ENCODE measurements at places on chromosomes 4 and X.

DNA sequence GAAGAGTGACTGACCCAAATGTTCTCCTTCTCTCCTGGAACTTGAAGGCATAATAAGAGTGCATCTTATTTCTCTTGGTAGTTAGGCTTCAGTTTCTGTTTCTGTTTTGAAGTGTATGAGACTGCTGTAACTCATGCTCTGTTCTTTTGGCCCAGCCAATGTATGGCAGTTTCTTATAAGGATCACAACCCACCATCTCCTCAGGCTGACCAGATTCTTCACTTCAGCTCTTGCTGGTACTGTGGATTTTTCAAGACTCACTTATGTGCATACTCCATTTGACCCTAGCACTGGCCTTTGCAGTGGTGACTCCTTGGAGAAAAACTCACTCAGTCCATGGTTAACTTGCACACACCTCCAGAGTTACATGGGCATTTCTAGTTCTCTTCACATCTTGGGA, 9.6 kb upstream of the YTHDC1 start:
- DNase-seq, result no peak

- no peak for DNase-seq
Observed at GRCh38 chr4:44912980-44913379, 186.6 kb upstream of the GNPDA2 start.

- peak; percentile 66 for DNase-seq
Observed at GRCh38 chr4:153468587-153468986, 2.4 kb downstream of the TMEM131L start.

DNA sequence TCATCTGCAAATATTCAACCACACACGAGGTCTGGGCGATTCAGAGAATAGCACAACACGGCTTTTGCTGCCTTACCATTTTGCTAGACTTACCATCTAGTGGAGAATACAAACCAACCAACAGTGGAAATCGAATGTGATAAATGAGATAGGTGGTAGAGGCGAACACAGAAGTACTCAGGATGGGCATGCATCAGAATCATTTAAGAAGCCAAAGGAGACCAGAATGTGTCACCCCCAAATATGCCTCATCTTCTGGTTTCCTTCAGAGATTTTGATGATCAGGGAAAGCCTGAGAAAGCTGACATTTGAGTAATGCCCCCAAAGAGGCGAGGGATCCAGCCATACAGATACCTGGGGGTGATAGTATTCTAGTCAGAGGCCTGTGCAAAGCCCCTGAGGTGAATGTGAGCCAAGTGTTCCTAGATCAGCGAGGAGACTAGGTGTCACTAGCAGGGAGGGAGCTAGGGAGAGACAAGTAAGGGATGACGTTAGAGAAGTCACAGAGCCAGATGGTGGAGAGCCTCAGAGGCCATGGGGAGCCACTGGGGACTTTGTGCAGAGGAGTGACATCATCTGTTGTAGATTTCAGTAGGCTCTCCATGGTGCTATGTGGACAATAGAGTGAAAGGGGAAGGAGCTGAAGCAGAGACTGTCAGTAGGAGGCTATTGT, 1.7 kb downstream of the MTMR1 start:
- peak; percentile 47 for DNase-seq

GRCh38 chr4:159079074-159079473, 23.8 kb upstream of the RAPGEF2 start:
- no peak for DNase-seq

- no peak for DNase-seq
Observed at GRCh38 chr4:16508968-16509367, 282.7 kb upstream of the TAPT1 start.

DNA sequence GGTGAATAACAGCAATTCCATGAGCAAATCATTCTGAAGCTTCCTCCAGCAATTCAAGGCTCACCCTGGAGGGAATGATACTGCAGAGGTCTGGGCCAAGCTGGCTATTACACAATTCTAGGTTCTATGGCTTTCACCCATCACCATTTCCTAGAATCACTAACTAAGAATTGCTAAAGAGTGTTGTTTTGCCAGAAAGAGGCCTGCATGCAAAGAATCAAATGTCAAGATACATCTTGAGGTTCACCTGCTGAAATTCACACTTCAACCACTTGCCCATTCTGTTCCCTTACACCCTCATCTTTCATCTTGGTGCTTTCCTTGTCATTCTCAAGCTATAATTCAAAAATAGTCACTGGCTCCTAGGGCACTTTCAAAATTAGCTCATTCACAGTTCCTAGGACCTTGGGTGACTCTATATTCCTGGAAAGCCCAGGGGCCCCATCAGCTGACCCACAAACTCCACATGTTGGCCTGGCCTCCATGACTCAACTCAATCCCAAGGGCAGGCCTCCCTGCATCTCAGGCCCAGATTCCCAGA, 7.0 kb downstream of the APBB2 start:
- no peak for DNase-seq

DNA sequence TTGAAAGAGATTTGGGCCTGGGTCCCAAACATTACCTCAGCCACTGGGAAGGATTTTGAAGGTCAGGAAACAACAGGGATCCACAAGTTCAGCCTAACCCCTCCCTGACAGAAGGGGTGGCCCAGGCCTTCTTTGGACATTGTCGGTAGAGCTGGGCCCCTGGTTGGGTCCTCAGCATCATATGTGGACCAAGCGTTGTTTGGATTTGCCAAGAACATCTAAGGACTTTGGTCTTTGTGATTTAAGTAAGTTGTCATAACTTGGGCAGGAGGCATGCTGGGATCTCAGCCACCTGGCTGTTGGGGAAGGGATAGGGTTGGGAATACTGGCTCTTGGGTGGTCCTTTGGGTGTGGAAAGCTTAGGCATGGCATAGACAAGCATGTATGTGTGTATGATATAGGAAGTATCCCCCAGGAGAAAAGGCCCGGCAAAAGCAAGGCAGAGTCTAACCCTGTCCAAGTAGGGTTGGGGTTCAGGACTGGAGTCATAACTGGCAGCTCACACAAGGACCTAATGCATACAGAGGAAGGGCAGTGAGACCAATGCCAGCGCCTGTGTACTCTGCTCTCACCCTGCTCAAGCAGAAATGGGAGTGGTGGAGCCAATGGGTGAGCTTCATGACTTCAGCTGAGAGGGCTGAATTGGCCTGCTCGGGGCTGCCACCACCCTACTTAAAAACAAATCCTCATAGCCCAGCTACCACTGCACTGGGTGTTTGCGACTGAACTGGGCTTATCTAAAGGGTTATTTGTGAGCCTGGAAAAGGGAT, 102.8 kb downstream of the RTL5 start:
- DNase-seq, result no peak

- no peak for DNase-seq
Observed at GRCh38 chr4:137206781-137207180, 325.5 kb downstream of the PCDH18 start.

- no peak for DNase-seq
Observed at GRCh38 chrX:39750256-39750790, 347.4 kb downstream of the BCOR start.

GRCh38 chr4:17112292-17112659, 213.8 kb upstream of the LDB2 start:
- no peak for DNase-seq

DNA sequence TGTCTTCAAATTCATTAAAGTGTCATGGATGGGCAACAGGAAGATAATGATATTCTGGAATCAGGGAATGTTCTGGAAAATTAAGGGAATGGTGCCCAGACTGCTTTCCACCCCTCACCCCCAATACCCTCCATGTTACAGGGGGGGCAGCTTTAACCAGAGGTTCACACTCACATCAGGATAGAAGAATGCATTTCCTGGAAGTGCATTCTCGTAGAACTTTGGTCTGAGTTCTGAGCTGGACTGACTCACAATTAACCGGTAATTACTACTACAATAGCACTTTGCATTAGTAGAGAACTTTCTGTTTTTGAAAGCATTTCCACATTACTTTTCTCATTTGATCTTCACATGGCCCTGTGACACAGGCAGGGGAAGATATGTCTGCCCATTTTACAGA, 52.5 kb upstream of the SHISA3 start:
- DNase-seq, result no peak

DNA sequence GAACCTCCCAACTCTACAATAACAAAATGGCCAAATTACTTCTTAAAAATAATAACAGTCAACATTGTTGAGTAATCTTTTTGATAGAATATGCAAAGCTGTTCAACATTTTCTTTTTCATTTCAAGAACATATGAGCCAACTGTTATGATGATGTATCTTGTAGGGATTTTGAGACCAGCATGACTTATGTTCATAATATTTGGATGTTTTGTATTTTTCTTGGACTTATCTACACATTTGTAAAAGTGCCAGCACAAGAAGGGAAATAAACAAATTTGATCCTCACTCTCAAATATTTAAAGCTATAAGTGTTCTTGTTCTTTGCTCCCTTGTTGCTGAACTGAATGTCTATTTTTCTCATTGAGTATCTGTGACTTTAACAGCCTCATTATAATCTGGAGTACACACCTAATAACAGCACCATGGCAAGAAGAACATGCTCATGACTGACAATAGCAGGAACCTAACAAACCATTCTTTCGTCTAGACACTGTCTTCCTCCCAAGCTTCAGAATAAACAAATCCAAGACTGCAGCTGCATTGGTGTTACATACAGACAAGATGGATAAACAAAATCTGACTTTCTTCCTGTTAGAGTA, 1049.7 kb downstream of the FAT4 start:
- no peak for DNase-seq

- no peak for DNase-seq
Observed at GRCh38 chr4:158016511-158016910, 156.3 kb downstream of the GASK1B start.

- DNase-seq, result no peak
Observed at GRCh38 chrX:5233830-5234229, 994.8 kb downstream of the NLGN4X start.

GRCh38 chr4:90146306-90146705, 19.1 kb downstream of the CCSER1 start:
- no peak for DNase-seq

- DNase-seq, result no peak
Observed at GRCh38 chr4:152421576-152421975, 114.3 kb downstream of the FBXW7 start.

GRCh38 chrX:78796916-78797315, 49.4 kb downstream of the LPAR4 start:
- no peak for DNase-seq

DNA sequence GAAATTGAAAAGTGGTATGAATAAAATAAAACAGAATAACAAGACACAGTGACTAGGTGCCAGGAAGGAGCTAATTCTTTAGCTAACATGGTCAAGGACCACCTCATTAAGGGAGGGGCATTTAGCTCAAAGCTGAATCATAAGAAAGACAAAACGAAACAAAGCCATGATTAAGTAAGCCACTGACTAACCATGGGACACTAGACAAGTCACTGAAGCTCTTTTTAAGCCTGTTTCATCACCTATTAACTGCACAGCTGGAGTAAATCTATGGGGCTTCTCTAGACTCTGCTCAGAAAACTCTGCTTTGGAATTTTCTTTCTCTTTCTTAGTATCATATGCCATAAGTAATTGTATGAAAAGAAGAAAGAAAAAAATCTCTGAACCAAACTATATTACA, 49.8 kb upstream of the C1QTNF7 start:
- DNase-seq, result no peak

- no peak for DNase-seq
Observed at GRCh38 chrX:78092296-78092695, 11.8 kb upstream of the PGK1 start.

DNA sequence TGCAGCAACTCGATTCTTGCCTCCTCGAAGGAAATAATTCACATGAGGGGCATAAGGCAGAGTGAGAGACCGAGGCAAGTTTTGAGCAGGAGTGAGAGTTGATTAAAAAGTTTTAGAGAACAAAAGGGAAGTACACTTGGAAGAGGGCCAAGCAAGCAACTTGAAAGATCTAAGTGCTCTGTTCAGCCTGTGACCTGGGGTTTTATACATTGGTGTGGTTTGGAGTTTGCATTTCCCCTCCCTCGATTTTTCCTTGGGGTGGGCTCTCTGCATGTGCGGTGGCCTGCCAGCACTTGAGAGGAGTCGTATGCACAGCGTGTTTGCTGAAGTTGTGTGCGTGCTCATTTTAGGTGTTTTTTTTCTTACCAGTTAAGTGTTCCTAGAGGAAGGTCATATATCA, 356.4 kb downstream of the KLHL4 start:
- no peak for DNase-seq

DNA sequence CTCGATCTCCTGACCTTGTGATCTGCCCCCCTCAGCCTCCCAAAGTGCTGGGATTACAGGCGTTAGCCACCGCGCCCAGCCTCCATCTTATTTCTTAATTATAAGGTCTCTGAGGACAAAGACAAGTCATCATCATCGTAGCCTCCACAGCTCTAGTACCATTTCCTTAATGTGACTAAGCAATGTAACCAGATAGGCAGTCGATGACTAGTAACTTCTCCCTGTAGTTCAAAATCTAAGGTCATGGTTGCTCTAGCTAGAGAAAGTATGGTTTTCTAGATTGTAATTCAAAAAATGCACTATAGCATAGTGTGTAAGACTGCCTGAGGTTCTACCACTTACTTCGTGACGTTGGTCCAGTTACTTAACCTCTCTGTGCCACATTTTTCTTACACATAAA, 6.9 kb downstream of the SLC39A8 start:
- DNase-seq, result no peak

DNA sequence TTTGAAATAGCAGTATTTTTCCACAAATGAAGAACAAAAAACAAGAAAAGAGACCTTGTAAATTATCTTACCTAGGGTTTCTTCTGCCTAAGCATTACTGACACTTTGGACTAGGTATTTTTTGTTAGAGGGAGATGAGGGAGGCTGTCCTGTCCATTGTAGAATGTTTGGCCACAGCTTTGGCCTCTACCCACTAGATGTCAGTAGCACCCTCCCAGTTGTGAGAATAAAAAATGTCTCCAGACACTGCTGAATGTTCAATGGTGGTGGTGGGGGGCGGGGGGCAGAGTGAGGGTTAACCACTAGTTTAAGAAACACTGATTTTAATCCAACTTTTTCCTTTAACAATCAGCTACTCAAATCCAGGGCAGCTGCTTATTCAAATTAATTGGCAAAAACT, 25.8 kb downstream of the OTUD4 start:
- DNase-seq, result no peak

GRCh38 chrX:1657367-1658070, 42.7 kb downstream of the ASMT start:
- peak; percentile 78 for DNase-seq

All from CD4-positive, alpha-beta T cell treated with Interleukin-15 for 1 hour (primary cell).